HT1080 (cell line): ENCODE measurements at places on chromosomes 1 and 21. TPM values are rescaled to one million over a fixed set of nuclear protein-coding genes. Genes with fewer than 3 reads are reported as not detected.

Gene AKR7A3
- total RNA-seq = 0.07 and 0.23 TPM in 2 replicates

Gene CATSPERE
- total RNA-seq = 0.10 TPM in 1 of 2 replicates, not detected in the other

Gene ANGPTL3
- total RNA-seq = not detected in 2 replicates

Gene CD52
- not detected in 2 replicates for total RNA-seq

Gene TMEM82
- not detected in 2 replicates for total RNA-seq

Gene MARK1
- total RNA-seq = 2.0 and 3.1 TPM in 2 replicates

Gene SDE2
- 13.5 and 15.9 TPM in 2 replicates for total RNA-seq

Gene CYP2J2
- 1.5 TPM in 2 replicates for total RNA-seq

Gene CNR2
- not detected in 2 replicates for total RNA-seq

Gene PTPRC
- total RNA-seq = 0.16 and 0.23 TPM in 2 replicates

Gene ZNF436
- 4.4 and 6.1 TPM in 2 replicates for total RNA-seq

Gene ADGRL2
- 21.6 and 27.2 TPM in 2 replicates for total RNA-seq

- DNase-seq = no peak
Measured at GRCh38 chr1:24905979-24906720, 23.9 kb downstream of the RUNX3 start.

DNA sequence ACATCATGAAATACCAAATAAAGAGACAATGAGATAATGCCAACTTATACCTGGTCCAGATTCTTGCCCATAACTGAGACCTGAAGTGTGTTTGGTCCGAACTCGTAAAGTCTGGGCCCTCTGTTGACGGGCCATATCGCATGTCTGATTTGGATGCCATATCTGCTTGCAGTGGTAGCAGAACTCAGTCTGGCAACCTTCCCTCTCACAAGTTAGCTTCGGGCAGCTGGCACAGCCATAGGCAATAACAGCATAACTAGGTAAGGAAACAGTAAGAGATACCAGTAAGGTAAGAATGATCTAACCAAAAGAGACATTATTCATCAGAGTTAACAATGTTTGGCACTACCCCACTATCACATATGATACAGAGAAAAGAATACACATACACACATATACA is 15.1 kb downstream of the RNF19B start:
- no peak for DNase-seq

GRCh38 chr1:32636914-32637645 is 13.3 kb downstream of the ZBTB8OS start:
- DNase-seq = no peak

DNA sequence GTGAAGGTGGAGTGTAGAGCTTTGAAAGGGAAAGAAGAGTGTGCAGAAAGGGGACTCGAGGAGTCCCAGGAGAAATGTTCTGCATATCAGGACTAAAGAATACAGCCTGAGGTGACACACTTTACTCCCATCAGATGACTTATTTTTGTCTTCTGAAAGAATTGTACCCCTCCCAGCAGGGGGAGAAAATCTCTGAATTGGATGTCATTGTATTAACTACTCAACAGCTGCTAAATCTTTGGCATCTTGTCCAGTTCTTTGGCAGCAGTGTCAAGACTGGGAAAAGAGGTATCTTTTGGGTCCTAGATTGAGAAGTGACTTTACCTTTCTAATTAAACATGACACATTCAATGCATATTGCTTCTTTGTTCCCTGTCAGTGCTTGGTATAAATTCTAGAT is 18.9 kb downstream of the UBE4B start:
- DNase-seq = no peak

- DNase-seq = no peak
Measured at GRCh38 chr1:241212628-241213027, 144.4 kb downstream of the RGS7 start.

DNA sequence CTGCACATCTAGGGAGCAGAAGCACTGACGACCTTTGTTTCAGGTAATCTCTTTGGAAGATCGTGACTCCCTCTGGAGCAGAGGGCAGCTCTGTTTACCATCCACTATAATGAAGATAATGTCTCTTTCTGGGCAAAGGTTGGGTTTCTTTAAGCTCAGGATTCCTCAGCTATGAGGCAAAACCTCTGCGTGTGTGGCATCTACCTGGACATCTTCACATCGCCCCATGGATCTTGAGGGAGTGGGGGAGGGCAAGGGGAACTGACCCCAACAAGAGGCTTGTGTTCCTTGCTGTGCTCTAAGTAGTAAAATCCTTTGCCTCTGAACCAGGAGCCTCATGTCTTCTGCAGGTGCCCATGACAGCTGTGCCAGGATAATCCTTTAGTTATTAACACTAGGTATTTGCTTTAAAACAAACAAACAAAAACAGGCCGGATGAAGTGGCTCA is 19.6 kb downstream of the SPATA45 start:
- DNase-seq = no peak

- peak; percentile 31 for DNase-seq
Measured at GRCh38 chr1:58583496-58583895, 6.4 kb upstream of the TACSTD2 start.

DNA sequence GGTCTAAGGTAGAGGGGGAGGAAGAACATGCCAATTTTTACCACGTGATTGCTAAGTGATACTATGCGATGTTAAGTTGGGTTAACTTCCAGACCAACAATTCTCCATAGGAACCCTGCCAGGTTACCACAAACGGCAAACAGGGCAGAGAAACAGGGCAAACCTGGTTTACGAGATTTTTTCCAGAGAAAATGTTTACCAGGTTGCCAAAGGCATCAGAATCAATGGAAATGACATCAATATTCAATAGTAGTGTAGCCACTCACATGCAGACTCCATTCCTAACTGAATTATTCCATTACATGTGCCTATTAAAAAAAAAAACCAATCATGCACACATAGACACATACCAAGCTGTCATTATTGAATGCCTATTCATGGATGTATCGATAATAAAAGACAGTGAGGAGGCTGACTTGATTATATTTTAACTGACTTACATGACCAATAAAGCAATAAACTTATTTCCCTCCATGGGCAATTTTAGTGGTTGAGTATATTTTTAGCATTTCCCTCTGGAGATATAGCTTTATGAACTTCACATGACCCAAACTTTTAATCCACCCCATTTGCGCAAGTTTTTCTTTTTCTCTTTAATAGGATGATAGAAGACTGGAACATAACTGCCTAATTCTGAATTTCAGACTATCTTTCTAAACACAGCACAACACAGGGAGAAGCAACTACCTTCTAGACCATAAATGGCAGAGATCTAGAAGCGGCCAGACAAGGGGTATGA is 40.5 kb upstream of the KCNE1 start:
- DNase-seq = no peak

DNA sequence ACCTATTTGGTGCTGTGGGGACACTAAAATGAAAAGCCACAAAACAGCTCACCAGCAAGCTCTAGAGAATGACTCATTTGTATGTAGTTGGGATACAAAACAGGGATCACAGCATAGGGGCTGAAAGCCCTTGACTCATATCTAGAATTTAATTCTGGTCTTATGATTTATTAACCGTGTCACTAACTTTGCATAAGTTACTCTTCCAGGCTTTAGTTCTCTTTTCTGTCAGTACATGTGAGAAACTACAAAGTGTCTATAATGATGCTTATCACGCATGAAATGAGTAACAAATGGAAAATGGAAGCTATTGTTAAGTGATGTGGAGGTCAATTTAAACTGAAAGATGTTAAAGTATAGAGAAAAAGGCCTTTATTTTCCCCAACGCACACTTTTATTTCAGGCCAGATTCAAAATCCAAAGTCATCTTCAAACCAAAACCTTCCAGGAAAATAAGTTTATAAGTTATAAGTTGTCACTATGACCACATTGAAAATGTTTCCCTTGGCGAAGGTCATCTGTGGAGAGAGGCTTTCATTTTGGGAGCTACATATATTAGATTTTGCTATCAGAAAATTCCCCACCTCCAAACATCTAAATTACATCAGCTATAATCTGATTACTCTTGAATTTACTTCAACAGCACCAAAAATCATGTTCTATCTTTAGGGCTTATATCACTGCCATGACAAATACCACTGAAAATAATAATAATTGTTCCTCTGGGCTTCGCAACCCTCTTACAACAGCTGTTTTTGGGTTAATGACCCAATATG is 430.5 kb downstream of the MRPL39 start:
- DNase-seq = peak; percentile 53

DNA sequence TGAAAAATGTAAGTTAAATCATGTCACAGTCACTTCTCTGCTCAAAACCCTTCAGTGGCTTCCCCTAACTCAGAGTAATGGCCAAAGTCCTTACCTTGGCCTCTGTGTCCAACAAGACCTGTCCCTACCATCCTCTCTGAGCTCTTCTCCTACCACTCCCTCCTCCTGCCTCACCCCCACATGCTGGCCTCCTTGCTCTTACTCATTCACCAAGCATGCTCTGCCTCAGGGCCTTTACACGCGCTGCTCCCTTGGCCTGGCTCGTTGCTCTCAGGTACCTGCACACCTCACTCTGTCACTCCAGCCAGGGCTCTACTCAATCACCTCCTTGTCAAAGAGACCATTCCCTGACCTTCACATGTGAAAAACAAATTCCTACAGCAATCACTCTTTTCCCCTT is 54.2 kb downstream of the SEC16B start:
- DNase-seq = no peak

DNA sequence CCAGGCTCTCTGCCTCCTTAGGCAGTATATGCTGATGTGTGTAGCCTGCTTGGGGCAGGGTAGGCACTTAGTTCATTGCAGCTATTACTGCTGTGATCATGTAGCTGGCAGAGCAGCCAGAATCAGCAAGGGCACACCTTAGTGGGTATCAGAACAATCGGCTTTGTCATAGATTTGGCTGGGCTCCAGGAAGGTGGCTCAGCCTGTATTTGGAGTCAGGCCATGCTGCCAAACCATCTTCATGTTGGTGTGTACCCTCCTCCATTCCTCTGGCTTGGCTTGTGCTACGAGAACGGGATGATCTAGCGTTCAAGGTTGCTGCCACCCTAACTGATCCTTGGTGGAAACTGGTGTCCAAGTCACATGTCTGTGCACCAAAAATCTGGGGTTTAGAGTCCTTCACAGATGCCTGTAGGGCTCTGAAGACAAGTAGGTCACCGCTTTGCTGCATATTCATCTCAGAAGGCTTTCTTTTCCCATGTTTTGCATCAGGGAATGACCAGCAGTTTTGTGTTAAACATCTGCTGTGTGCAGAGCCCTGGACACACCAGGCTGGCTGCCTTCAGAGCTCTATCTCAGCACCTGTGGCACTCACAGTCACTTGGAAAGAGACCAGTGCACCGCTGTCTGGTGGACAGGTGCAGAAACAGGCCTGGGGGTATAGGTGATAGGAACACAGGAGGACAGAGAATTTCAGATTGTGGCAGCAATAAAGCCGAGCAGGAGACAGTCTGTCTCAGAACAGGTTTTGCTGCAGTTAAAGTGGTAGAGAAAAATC is 23.7 kb downstream of the VANGL1 start:
- DNase-seq = no peak

DNA sequence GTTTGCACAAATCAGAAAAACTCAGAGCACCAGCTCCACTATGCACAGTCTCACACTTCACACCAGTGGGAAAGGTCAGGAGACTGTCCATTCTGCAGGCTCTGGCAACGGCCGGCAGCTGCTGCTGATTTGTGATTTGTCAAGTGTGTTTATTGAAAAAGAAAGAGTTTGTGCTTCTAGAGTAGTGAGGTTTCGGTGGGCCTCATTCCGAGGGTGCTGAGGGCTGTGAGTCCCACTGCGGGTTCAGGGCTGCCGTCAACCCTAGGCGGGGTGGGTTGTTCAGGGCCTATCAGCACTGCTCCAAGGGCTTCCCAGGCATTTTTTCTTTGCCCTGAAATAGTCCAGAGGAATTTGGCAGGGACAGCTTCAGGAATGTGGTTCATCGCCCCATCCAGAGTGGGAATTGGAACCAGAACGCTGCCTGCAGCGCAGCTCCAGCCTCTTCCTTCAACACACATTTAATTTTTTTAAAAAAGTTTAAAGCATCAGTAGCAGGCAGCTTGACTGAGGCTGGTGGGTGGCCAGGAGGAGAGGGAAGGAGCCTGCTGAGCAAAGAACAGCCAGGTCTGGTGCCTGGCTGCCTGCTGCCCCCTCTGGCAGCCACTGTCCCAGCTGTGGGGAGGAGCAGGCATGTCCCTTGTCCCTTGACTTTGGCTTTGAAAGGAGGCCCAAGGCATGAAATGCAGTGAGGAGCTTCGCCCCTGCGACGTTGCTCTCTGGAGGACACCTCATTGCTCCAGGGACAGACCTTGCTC is 19.7 kb downstream of the STUM start:
- no peak for DNase-seq

- peak; percentile 81 for DNase-seq
Measured at GRCh38 chr1:26788836-26789611, 1.3 kb downstream of the PIGV start.

- DNase-seq = no peak
Measured at GRCh38 chr1:9717193-9718005, 65.9 kb downstream of the PIK3CD start.

DNA sequence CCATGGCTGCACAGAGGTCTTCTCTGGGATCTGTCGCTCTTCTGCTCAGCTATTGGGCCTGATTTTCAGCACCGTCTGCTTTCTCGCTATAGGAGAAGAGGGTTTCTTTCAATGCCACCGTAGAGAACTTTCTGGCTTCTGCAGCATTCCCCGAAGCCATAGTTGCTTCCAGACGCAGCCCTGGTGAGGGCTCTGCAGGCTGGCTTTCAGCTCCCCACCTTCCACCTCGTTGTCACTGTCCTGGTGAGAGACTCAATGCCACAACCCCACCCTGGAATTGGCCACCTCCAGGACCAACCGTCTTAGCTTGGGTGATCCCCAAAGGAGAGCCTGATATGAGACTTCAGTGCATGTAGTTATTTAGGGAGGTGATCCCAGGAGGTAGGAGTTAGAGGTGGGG is 12.0 kb upstream of the PRKCZ start:
- no peak for DNase-seq

DNA sequence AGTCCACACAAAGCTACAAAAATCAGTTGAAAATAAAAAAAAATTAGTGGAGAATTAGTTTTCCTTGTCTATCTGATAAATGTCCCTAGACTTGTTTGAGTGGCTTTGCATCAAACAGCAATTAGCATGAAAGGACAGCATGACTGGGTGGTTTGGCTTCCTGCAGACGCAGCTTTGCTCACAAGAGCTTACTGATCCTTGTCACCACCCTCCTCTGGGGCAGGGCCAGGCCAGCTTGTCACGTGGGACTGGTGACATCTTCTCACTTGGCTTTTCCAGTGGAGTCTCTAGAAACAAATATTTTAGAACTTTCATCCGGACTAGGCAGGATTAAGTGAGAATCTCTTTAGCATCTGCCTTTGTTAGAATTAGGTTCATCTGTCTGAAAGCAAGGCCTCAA is 76.0 kb upstream of the OLIG2 start:
- no peak for DNase-seq

- no peak for DNase-seq
Measured at GRCh38 chr1:33088119-33088906, 7.4 kb downstream of the AZIN2 start.

- no peak for DNase-seq
Measured at GRCh38 chr21:16345757-16346156, 616.0 kb downstream of the USP25 start.

- peak; percentile 20 for DNase-seq
Measured at GRCh38 chr1:9494936-9495758, 44.1 kb upstream of the SLC25A33 start.
